COLO829 (cell line): ENCODE measurements at places on chromosomes 1 and 21.

DNA sequence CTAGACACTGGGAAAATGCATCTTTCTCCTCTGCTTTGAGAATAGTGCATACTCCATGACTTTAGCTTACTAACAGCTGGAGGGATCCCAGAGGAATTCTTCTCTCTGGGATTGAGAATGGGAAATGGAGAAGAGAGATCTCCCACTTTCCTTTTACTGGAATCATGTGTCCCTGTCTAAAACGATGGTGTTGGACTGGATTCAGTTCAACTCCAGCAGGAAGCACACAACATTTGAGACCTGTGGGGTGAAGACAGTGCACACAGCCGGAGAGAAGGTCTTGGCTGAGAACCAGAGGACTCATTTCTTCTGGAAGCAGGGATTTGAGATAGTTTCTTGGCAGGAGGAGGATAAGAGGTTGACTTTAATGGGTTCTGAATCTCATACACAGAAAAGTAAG, 58.7 kb downstream of the TRABD2B start:
- no peak for DNase-seq

DNA sequence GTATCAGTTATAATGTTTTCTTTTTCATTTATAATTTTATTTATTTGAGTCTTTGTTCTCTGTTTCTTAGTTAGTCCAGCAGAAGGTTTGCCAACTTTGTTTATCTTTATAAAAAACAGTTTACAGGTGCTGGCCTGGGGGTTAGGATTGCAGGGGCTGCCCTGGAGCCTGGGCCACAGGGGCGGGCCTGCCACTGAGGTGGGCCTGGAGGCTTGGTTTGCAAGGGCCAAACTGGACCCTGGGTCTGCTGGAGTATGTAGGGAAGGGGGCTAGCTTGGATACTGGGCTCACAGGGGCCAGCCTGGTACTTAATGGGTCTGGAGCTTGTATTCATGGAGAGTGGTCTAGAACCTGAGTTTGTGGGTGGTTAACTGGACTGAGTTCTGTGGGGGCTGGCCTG, 789.9 kb upstream of the ADGRL4 start:
- no peak for DNase-seq

DNA sequence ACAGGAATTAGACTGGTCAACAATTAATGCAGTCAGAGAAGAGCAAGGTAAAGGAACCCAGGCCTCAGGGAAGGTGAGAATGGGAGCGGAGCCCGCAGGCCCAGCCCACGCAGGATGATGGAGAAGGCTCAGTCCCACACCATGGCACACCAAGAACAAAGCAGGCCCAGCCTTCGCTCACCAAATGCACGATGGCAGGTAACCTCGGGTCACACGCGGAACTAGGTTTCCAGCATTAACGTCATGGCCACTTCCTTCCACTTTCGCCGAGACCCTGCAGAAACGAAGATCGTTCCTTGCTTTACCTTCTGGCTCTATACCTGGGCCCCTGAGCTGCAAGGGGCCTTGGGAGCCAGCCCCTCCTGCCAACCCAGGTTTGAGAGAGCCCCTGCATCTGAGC, 240.2 kb upstream of the C1orf174 start:
- DNase-seq: no peak

DNA sequence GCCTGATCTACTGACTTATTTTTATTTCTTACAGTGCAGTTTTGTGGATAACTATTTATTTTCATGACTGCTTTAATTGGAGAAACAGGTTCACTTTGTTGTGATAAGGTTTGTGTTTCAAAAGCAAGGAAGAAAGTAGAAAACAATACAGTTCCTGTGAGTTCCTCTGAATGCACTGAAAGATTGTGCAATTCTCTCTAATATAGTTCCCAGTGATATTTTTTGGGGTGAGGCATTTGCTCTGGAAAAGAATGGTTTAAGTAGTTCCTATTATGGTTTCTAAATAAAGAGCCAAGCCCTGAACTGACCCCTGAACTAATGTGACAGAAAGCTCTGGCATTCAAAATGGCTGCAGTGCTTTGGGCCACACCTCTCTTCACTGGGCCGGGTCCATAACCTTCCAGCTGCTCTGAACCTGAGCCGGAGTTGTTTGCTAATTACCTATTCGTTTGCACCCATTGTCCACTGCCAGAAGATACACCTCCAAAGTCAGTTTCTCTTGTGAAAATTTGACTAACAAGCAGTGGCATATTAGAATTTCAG, 56.6 kb upstream of the VTCN1 start:
- no peak for DNase-seq

GRCh38 chr1:21301794-21302440, 11.7 kb upstream of the ECE1 start:
- no peak for DNase-seq

- DNase-seq: no peak
Observed at GRCh38 chr1:222594789-222595188, 5.1 kb upstream of the TAF1A start.

- no peak for DNase-seq
Observed at GRCh38 chr1:240836271-240836670, 224.3 kb upstream of the GREM2 start.

DNA sequence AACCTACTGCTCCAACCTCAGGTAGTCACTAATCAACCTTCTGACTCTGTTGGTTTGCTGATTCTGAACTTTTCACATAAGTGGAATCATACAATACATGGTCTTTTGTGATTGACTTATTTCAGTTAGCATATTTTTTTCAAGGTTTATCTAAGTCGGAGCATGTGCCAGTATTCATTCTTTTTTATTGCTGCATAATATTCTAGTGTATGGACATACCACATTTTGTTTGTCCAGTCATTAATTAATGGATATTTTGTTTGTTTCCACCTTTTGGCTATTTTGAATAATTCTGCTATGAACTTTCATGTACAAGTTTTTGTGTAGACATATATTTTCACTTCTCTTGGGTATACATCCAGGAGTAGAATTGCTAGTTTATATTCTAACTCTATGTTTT, 53.0 kb upstream of the LRRN2 start:
- DNase-seq: no peak

GRCh38 chr1:218677026-218677425, 331.9 kb downstream of the TGFB2 start:
- no peak for DNase-seq

DNA sequence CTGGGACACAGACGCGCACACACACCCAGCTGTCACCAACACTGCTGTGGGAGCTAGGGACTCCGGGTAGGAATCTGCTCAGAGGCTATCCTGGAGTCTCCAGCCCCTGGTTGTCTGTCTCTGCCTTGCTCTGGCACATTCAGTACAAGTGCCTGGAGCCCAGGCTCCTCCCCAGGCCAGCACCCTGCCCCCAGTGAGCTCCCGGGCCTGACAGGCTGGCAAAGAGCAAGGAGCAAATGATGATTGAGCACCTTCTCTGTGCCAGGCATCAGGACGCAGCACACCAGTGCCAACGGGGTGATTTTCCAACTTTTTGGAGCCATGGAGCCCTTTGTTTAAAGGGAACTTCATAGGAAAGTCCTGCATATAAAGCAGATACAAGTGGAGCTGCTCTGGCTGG, 6.5 kb downstream of the CNTN2 start:
- DNase-seq: no peak

GRCh38 chr1:39104158-39105060, 78.3 kb downstream of the NDUFS5 start:
- no peak for DNase-seq

DNA sequence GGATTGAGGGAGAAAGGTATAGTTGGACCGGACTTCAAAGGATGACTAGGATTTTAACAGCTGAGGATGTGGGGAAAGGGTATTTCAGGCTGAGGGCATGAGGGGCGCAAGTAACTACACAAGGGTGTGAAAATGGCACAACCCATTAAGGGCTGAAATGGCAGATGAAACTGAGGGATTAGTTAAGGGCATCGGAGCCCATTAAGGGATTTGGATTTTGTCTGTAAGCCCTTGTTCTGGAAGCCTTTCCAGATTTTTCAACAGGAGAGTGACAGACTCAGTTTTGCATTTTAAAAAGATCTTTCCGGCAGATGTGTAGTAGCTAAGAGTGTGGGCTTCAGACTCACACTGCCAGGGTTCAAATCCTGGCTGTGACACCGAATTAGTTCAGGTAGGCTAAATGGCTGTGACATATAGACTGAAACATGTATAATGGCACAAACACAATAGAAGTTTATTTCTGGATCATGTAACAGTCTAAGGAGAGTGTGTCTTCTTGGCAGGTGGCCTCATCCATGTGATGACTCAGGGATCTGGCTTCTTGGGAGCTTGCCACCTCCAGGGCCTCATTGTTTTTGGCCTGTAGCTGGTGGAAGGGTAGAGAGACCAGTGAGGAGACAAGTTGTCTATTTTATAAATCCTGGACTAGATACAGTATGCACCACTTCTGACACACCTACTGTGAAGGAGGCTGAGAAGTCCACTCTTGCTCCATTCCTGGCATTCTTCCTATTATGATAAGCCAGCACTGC, 49.6 kb downstream of the UBE2T start:
- peak; percentile 57 for DNase-seq

- DNase-seq: no peak
Observed at GRCh38 chr1:204408602-204409001, 3.0 kb downstream of the PPP1R15B start.

- no peak for DNase-seq
Observed at GRCh38 chr21:31558189-31558961, 101.1 kb upstream of the SOD1 start.

DNA sequence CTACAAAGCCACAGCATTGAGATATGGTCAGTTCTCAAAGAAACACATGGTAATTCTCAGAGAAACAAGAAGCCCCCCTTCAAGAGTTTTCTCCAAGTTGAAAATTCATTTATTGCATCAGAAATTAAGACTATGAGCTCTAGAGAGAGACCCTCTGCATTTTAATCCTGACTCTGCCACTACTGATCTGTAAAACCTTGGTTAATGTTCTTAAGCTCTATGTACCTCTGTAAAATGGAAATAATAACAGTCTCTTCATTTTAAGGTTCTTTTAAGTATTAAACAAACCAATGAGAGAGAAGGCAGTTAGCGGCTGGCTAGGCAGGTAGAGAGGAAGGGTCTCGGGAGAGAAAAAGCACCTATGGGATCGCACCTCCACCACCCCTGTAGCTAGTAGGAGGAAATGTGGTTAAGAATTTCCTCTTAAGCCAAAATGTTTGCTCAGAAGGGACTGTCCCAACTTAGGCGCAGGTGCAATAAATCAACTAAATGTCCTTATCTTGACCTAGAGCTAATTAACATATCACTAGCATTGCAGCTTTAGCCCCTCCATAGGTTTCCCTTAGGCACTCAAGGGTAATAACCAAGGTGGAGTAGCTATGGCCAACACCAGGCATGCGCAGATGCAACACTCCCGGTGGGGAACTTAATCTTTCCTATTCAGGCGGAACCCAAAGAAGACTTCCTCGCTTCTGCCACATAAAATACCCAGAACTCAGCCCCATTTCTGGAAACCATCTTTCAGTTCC, 1685.4 kb downstream of the MRPL39 start:
- DNase-seq: no peak

- DNase-seq: no peak
Observed at GRCh38 chr21:35911412-35912191, 148.7 kb downstream of the SETD4 start.

GRCh38 chr1:232585486-232585885, 44.4 kb downstream of the SIPA1L2 start:
- peak; percentile 49 for DNase-seq

DNA sequence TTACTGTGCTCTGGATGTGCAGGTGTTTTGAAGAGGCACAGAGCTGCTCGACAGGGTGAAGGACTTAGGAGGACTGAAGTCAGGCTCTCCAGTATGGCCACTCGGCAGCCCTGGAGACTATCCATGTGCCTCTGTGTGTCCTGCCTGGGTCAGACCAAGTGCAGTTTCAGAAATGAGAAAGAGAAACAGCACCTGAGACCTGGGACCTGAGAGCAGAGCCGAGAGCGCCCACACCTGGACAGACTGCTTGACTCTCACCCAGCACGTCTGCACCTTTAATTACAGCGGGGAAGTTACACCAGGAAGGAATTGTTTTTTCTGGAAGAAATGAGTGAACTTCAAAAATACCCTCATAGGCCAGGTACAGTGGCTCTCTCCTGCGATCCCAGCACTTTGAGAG, 59.7 kb upstream of the COL6A1 start:
- no peak for DNase-seq

GRCh38 chr1:199809311-199809710, 218.2 kb upstream of the NR5A2 start:
- DNase-seq: no peak

DNA sequence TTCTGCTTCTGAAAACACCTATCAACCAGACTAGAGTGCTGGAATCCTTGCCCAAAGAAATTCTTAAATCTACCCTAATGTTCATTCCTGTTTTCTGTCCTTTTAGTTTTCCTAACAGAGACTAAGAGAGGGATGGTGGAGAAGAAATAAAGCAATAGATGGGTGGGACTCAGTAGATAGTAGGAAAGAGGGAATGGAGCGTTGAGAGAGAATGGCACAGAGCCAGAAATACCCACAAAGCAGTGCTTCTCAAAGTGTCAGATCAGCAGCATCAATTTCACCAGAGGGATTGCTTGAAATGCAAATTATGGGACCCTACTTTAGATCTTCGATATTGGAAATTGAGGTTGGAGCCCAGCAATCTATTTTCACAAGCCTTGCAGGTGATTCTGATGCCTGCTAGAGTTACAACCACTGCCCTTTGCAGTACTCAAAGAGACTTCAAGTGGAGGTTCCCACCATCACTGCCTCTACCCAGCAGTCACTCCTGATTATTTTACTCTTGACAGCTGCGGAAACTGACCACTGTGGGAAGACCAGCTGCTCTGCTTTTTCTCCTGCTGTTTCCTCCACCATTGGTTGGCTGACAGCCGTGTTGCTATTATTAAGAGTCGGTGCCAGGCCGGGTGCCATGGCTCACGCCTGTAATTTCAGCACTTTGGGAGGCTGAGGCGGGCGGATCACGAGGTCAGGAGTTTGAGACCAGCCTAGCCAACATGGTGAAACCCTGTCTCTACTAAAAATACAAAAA, 11.4 kb upstream of the PRPF3 start:
- no peak for DNase-seq

- no peak for DNase-seq
Observed at GRCh38 chr1:31681415-31681814, 22.4 kb downstream of the COL16A1 start.

GRCh38 chr1:208731981-208732821, 488.0 kb upstream of the PLXNA2 start:
- DNase-seq: no peak

DNA sequence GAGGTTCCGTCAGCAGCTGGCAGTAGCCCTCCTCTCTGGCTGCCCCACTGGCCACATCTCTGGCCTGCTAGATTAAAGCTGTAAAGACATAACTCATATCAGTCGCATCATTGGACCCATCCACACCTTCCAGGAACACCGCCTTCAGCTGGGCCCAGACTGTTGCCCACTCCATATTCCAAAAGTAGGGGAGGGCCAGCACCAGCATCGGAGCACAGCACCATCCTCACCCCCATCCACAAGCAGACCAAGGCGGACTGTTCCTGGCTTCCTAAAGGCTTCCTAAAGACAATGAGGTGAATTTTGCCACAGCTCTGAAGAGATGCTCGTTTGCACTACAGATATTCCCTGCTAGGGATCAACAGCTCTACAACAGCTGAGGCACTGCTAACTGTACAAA, 3.5 kb downstream of the SHISA4 start:
- DNase-seq: no peak

GRCh38 chr1:155192346-155193274, 15.1 kb downstream of the THBS3 start:
- DNase-seq: no peak
